ENCODE measurements at places on chromosomes 6 and 20. TPM values are rescaled to one million over a fixed set of nuclear protein-coding genes. Genes with fewer than 3 reads are reported as not detected.

LY6G6D gene
- total RNA-seq, result not detected

GRCh38 chr6:75775219-75775618 lies 26.2 kb downstream of the MYO6 start:
- no peak for DNase-seq

DNA sequence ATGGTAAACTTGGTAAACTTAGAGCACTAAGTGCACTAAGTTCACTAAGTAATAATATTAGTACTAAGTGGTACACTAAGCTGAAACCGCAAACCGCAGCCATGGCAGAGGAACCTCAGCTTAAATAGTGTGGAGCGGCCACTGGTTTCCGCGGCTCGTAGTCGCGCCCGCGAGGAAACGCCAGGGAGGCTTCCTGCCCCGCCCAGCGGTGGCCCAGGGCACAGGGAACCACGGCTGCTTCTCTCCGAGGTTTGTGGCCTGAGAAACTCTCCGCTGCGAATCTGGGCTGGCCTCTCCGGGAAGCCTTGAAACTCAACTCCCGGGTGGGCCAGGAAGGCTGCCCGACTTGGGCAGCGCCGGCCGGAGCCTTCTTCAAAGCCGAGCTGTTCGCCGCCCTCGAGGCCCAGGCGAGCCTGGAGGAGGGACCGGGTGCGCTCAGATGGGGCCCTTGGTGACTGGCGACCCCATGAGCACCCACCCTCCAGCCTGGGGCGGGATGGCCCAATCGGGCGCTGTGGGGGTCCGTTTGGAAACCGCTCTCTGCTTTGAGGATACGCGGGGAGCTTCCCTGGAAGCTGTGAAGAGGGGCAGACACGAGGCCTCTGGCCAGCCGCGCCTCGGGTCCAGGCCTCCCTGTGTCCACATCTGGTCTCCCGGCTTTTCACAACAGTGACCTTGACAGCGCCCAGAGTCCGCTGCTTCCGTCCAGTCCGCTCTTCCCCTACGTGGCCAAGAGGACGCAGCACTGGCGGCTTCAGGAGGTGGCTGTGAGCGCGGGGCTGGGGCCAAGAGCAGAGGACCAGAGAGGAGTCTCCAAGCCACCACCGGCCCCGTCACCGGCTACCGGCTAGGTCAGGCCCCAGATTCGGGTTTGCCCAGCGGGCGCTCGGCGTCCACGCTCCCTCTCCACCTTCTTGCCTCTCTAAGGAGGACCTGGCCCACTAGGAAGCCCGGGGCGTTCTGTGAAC lies 25.4 kb upstream of the HLA-E start:
- peak; percentile 42 for DNase-seq

DNA sequence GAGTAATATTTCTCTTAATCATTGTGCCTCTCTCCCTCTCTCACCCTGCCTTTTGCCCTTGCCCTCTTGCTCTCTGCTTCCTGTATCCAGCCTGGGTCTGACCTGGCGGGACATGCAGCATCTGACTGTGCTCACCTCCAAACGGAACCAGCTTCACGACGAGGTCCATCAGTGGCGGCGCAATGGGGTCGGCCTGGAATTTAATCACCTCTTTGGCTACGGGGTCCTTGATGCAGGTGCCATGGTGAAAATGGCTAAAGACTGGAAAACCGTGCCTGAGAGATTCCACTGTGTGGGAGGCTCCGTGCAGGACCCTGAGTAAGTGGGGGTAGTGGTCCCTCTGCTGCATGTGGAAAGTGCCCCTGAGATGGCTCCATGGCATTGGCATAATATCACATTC lies 65.9 kb downstream of the BFSP1 start:
- no peak for DNase-seq

DNA sequence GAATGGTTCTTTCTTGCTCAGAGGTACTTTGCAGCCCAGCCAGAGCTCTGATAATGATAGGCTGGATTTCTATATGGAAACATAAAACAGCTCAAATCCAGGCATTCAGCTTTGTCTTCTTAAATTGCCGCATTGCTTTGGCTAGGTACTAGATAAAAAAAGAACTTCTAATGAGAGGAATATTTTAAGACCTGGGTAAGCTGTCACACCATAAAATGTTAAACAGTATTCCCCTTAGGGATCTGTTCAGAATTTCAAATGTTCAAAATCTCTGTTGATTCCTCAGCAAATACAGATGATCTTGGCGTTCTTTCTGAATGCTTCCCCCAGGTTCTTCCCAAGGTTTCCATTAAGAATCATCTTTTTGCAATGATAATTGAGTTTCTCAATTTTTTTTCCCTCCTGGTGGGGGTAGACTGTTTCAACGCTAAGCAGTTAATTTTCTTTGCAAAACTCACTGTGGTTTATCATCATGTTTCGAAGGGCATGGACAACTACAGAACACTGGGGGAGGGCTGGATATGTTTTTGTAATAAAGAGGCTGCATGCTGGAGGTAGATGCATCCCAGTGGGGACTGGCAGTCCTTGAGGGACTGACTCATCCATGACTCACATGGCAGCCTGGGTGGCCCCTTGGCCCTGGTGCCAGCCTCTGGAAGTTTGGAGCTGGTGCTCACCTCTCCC lies 31.0 kb downstream of the TIAM2 start:
- peak; percentile 64 for DNase-seq

DNA sequence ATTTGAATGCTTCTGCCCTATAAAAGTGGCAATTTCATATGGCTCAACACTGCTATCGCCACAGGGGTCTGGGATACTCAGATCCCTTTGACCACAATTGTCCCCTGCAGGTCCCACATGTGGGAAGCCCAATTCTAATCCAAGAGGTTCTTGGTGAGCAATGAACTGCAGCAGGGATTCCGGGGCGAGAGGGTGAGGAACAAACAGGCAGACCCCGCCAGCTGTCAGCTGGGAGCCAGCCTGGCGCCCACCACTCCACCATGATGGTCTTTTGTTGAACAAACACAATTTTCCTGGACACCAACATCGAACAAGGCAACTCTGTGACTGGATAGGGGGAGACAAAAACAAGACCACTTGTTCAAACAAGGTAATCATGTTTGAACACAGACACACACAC lies 80.5 kb downstream of the TMEM242 start:
- no peak for DNase-seq

GRCh38 chr6:25627001-25627400 lies 25.0 kb upstream of the SCGN start:
- DNase-seq, result no peak

Data from mucosa of gallbladder (tissue), 1 donor.